ENCODE measurements at places on chromosomes 1 and 21.
A peak's percentile ranks its signal among the peaks of the same experiment; 100 is the strongest.

- DNase-seq = no peak
Observed at GRCh38 chr1:190708418-190709057, 230.9 kb upstream of the BRINP3 start.

DNA sequence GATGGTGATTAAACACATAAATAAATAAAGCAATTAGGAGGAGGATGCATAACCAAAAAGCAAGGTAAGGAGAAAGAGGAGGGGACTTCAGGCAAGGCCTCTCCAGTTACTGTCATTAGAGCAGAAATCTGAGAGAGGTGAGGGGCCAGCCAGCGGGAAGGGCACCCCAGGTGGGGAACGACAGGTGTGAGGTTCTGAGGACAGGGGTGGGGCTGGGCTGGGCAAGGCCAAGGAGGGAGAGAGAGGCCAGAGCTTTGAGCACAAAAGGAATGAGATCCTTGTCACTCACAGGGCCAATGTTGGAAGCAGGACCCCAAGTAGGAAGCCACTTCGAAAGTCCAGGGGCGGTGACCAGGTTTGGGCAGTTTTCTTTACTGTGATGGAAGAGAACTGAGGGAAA, 182.2 kb upstream of the RAB4A start:
- DNase-seq = no peak

DNA sequence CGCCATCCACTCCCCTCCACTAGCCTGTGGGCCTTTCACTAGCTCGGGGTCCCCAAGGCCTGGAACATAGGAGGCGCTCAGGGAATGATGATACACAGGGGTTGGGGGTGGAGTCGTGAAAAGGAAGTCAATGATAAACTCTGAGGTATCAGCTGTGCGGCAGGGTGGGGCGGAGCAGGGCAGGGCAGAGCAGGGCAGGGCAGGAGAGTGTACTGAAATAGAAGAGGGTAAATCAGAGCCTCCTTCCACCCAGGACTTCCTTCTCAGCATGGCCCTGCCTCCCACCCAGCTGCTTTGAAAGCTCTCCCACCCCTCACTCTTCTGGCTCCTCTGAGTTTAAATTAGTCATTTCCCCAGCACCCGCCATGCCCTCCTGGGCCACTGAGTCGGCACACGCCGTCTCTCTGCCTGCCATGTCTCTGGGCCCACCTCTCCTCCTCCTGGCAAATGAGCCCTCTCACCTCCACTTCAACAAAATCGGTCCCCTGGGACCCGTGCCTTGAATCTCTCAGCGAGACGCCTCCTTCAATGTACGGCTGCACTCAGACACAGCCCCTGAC, 16.9 kb downstream of the CAPZB start:
- DNase-seq = no peak

- no peak for DNase-seq
Observed at GRCh38 chr1:19049128-19049768, 92.8 kb upstream of the IFFO2 start.

- DNase-seq = peak; percentile 9
Observed at GRCh38 chr1:76659171-76659940, 207.9 kb upstream of the ST6GALNAC5 start.

DNA sequence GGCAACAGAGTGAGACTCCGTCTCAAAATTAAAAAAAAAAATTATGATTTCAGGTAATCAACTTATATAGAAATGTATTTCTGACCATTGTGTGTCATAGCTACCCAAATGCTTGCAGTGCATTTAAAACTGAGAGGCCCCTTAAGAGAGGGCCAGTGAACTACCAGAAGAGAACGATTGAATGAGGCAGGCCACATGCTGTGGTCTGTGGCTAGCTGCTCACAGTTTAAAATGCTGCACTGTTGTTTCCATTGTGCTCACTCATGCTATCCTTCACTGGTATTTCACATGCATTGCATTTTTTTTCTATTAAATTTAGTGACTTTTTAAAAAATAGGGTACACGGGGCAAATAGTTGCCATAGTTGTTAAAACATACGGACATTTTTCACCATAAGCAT, 26.0 kb downstream of the CHML start:
- no peak for DNase-seq

DNA sequence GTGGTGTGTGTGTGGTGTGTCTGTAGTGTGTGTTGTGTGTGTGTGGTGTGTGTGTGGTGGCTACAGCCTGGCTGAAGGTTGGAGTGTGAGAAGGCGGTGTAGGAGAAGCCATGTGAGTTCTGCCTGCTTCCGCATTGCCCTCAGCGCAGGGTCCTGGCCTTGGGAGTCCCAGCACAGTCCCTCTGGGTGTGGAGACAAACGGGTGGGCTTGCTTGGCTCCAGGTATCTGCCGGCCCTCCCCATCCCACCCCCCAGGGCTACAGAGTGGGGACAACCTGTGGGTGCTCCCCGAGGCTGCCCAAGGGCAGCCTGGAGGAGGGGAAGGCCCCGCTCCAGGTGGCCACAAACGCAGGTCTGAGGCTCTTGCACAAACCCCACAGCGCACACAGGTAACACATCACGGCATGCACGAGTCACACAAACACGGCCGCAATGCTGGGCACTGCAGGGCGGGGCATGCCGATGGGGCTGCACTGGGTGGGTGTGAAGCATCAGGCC, 31.7 kb upstream of the ADARB1 start:
- DNase-seq = no peak

Measured in EH (cell line).